Endothelial cell (in vitro differentiated cells): ENCODE measurements at places on chromosomes 16 and 17.

- no peaks in the 10 kb centered on the region for H3K36me3 ChIP-seq
- no peaks in the 10 kb centered on the region for H3K27me3 ChIP-seq
- no peak for DNase-seq
- H3K4me1 ChIP-seq: no peaks in the 10 kb centered on the region
- H3K4me3 ChIP-seq: no peak overlapping the region
Measured at GRCh38 chr17:65065906-65066305, 9.4 kb upstream of the GNA13 start.

GRCh38 chr16:87160701-87161337 lies 156.4 kb downstream of the C16orf95 start:
- H3K4me1 ChIP-seq: no peaks in the 10 kb centered on the region
- no peaks in the 10 kb centered on the region for H3K36me3 ChIP-seq
- no peak overlapping the region for H3K4me3 ChIP-seq

- peak overlapping the region; percentile 64 for H3K27ac ChIP-seq
- peaks cover 41% of the 10 kb centered on the region for H3K36me3 ChIP-seq
- peaks cover 45% of the 10 kb centered on the region for H3K4me1 ChIP-seq
- H3K4me3 ChIP-seq: no peak overlapping the region
Measured at GRCh38 chr16:8855051-8855786, 13.6 kb downstream of the CARHSP1 start.

GRCh38 chr16:2715519-2715918 lies 4.5 kb downstream of the PRSS27 start:
- H3K27ac ChIP-seq: no peak overlapping the region
- H3K27me3 ChIP-seq: peaks cover 2% of the 10 kb centered on the region
- no peak overlapping the region for H3K4me3 ChIP-seq
- peaks cover 2% of the 10 kb centered on the region for H3K36me3 ChIP-seq
- DNase-seq: peak; percentile 79
- H3K4me1 ChIP-seq: no peaks in the 10 kb centered on the region

- H3K4me1 ChIP-seq: peaks cover 22% of the 10 kb centered on the region
- H3K27me3 ChIP-seq: peaks cover 10% of the 10 kb centered on the region
- H3K27ac ChIP-seq: no peak overlapping the region
- H3K4me3 ChIP-seq: no peak overlapping the region
- DNase-seq: no peak
Measured at GRCh38 chr16:24146518-24146917, 109.6 kb upstream of the CACNG3 start.

GRCh38 chr16:19566362-19566761 lies 10.9 kb downstream of the VPS35L start:
- H3K27me3 ChIP-seq: no peaks in the 10 kb centered on the region
- H3K27ac ChIP-seq: no peak overlapping the region
- DNase-seq: no peak
- H3K4me3 ChIP-seq: no peak overlapping the region
- H3K4me1 ChIP-seq: no peaks in the 10 kb centered on the region

DNA sequence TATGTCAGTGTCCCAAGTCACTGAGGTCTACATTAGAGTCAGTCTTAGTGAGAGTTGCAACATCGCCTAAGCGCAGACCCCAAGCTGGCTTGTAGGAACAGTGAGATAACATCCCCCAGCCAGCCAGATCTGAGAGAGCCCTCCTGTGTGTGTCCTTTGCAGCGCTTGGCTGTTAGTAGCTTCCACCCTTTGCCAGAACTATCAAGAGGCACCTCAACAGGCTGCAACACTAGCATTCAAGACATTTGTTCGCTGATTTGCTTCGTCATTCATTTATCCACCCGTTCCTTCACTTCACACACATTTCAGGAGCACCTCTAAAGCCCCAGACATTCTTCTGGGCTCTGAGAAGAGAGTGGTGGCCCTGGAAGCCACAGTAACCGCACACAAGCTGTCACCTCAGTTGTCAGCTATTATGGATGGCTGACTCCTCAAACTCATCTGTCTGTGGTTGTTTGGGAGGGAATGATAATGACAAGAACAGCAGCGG lies 289.6 kb downstream of the WWOX start:
- no peak overlapping the region for H3K27ac ChIP-seq
- no peak for DNase-seq
- peaks cover 2% of the 10 kb centered on the region for H3K27me3 ChIP-seq
- no peaks in the 10 kb centered on the region for H3K4me1 ChIP-seq

GRCh38 chr16:12548270-12548983 lies 255.3 kb downstream of the CPPED1 start:
- DNase-seq: no peak
- H3K36me3 ChIP-seq: no peaks in the 10 kb centered on the region
- H3K27me3 ChIP-seq: peaks cover 7% of the 10 kb centered on the region

DNA sequence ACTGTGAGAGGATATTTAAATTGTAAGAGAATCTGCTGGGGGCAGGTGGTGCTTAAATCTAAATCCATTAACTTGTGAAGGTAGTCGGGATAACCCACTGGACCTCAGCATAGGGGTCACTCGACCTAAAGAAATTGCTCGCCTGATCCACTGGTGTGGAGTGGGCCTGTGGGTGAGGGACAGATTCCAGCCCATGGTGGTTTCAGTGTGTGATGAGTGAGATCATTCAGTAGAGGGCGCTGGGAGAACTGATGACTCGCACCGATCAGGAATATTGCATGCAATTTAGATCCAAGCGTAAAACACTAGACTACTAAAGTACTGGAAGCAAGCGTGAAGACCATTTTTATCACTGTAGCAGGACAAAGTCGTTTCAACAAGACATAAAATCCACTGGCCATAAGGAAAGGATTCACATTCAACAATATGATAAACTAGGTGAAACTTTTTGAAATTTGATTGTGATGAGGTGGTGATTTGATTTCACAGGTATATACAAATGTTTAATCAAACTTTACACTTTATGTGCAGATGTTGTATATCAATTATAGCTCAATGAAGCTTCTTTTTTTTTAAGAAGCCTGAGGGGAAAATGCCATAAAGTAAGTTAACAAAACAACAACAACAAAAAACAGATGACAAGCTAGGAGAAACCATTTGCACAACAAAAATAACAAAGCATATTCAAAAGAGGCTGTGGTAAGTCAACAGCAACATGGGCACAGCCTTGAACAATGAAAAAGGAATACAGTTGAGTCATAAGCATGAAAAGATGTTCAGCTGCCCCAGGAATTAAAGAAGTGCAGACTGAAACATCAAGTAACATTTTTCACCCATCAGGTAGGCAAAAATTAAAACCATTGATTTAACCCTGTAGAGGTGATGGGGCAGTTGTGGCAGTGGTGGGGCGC lies 7.5 kb upstream of the TMEM170A start:
- no peaks in the 10 kb centered on the region for H3K36me3 ChIP-seq
- H3K27me3 ChIP-seq: peaks cover 6% of the 10 kb centered on the region
- H3K4me1 ChIP-seq: no peaks in the 10 kb centered on the region
- peak; percentile 56 for DNase-seq

GRCh38 chr16:10577305-10578202 lies 2.8 kb downstream of the EMP2 start:
- H3K4me3 ChIP-seq: no peak overlapping the region
- no peak for DNase-seq
- H3K36me3 ChIP-seq: no peaks in the 10 kb centered on the region
